ENCODE measurements at places on chromosomes 4 and X.

GRCh38 chr4:184217634-184218033 is at the start of gene ENPP6:
ENPP6 (minus strand) TSS chr4:184217873; CDS start chr4:184217819, 54 bp downstream.
- peaks cover 33% of the 10 kb centered on the region for H3K27me3 ChIP-seq
- H3K4me1 ChIP-seq = no peaks in the 10 kb centered on the region
- H3K36me3 ChIP-seq = no peaks in the 10 kb centered on the region
- no peak within 1 kb of the TSS for H3K27ac ChIP-seq

- peaks cover 4% of the 10 kb centered on the region for H3K36me3 ChIP-seq
- DNase-seq = peak; percentile 73
Observed at GRCh38 chr4:102684610-102685052, 76.1 kb downstream of the MANBA start.

GRCh38 chr4:174111422-174111821 is 172.0 kb downstream of the FBXO8 start:
- no peaks in the 10 kb centered on the region for H3K36me3 ChIP-seq
- no peak for DNase-seq
- no peak overlapping the region for H3K27ac ChIP-seq
- no peaks in the 10 kb centered on the region for H3K4me1 ChIP-seq
- H3K4me3 ChIP-seq = no peak overlapping the region

DNA sequence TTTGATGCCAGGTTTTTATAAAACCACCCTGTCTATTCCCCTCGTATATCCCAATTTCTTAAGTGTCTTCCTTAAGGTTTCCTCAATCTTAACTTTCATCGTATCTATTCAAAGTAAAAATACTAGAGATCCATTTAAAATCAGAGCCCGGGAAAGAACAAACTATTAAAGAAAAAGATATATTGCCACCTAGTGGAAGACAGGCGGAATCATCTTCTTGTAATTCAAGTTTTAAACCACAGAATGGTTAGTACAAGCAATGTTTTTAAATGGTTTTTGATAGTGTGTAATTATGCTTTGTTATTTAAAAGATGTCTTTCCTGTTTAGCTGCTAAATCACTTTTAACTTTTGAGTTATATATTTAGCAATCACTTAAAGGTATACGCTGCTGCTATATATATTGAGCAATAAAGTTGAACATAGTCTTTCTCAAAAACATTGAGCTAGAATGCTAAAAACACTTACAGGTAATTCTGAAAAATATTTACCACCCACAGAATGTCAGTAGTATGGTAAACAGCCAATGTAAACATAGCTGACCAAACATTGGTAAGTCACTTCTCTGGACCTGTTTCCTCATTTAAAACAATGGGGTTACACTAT is 18.2 kb downstream of the PRDM8 start:
- no peaks in the 10 kb centered on the region for H3K27me3 ChIP-seq
- H3K4me1 ChIP-seq = peaks cover 15% of the 10 kb centered on the region
- H3K36me3 ChIP-seq = peaks cover 6% of the 10 kb centered on the region
- H3K27ac ChIP-seq = no peak overlapping the region
- peak; percentile 39 for DNase-seq
- no peak overlapping the region for H3K4me3 ChIP-seq

DNA sequence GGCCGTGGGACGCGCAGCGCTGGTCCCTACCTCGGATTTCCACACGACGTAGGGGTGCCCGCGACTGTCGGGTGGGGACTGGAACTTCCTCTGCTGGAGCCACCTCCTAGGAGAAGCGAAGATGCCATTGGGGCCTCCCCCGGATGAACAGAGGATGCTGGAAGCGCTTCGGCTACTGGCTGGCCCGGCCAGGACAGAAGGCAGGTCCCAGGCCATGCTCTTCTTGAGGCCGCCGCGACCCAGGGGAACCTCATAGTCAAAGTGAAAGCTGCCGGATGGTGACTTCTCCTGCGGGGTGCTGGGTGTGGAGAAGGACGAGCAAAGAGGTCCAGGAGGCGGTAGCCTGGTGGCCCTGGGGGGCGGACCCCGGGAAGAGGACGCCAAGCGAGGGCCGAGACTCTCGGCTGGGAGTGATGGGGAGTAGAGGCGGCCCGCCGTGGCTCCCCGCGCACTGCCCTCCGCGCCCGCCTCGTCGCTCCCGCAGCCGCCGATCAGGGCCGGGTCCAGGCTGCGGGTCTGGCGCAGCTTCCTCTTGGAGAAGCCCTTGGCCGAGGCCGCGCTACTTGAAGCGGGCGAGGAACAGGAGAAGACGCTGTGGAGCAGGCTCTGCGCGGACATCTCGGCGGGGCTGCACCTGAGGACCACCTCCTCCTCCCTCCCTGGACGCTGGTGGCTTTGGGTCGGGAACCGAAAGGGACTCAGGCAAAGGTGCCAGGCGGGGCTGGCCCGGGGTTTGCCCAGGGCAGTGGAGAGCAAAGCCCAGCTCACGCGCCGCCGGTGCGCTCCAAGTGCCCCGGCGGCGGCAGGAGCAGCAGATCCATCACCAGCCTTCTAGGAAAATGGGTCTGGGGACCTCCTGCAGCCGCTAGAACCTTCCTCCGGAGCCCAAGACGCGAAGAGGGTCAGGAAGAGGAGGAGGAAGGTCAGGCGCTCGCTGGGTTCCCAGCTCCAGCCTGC is 1.2 kb downstream of the ARHGAP6 start:
- peaks cover 83% of the 10 kb centered on the region for H3K27me3 ChIP-seq
- H3K4me1 ChIP-seq = no peaks in the 10 kb centered on the region
- H3K36me3 ChIP-seq = peaks cover under 1% of the 10 kb centered on the region
- no peak overlapping the region for H3K27ac ChIP-seq
- no peak for DNase-seq
- peak overlapping the region; percentile 66 for H3K4me3 ChIP-seq

DNA sequence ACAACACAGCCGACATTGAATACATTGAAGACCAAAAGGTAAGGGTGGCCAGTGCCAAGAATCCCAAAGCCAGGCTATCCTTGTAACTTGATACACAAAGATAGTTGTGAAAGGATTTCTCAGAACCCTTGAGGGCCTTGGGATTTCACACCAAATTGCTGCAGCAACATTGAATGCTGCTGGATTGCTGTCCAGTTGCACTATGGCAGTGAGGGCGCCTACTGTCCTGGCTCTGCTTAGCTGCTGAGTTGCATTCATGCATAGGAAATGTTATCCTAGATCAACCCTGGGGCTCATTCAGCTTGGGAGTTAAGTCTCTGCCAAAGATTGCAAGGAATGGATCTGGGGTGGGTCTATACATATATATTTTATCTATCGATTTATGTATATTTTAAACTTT is 38.7 kb downstream of the LONRF3 start:
- DNase-seq = no peak
- H3K36me3 ChIP-seq = no peaks in the 10 kb centered on the region
- no peak overlapping the region for H3K4me3 ChIP-seq

DNA sequence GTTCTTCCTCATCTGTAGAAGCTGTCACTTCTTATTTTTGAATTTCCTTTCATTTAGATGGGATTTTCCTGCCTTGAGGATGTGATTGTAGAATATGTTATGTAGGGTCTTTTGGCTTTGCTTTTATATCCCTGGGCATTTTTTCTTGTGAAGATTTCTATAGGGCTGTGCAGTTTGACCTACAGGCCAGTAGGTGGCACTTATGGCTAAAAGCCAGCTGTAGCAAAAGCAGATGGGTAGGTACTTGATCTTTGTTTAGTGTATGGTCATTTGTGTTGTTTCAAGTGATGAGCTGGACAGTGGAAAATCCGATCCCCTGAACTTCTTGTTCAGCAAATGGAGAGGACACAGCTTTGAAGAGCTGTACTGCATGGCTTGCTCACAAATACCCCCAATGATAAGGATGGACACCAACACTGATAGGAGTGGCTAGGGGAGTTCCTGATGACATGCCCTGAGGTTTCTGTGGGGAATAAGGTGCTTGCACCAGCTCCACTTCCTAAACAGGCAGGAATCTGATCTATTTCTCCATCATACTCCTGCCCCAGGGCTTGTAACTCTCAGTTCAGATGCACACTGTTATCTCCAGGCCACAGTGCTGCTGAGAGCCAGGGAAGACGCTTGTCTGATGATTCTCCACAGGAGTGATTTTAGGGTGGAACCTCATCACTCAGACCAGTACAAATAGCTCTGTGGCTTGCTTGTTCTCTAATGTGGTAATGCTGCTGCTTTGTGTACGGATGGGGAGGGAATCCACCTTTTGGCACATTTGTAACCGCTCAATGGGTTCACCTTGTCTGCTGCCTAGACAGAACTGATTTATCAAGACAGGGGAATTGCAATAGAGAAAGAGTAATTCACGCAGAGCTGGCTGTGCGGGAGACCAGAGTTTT is 417.1 kb upstream of the MAGEB16 start:
- H3K36me3 ChIP-seq = no peaks in the 10 kb centered on the region
- no peak overlapping the region for H3K27ac ChIP-seq
- peak; percentile 56 for DNase-seq
- no peak overlapping the region for H3K4me3 ChIP-seq
- peaks cover 57% of the 10 kb centered on the region for H3K27me3 ChIP-seq

DNA sequence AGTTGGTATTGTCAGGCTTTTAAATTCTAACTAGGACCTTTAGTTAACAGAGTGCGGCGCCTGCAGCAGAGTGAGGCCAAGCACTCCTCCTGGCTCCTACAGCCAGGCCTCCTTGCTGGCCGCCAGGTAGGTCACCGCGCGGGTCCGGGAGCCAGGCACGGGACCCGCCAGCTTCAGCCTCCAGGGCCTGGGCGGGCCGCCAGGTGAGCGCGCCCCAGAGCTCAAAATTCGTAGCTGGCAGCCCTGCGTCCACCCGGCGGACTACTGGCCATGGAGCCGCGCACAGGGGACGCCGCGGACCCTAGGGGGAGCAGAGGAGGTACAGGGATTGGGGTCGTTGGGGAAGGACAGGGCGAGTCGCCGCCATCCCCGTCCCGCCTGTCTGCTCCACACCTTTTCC is at the start of gene MAGIX:
MAGIX (plus strand) TSS at position 139 of the 400 bp plus-strand sequence; CDS start at position 271, 132 bp downstream.
- H3K27ac ChIP-seq = peak within 1 kb of the TSS; percentile 61
- no peaks in the 10 kb centered on the region for H3K36me3 ChIP-seq
- DNase-seq = no peak
- peak within 1 kb of the TSS; percentile 68 for H3K4me3 ChIP-seq
- H3K27me3 ChIP-seq = no peaks in the 10 kb centered on the region

DNA sequence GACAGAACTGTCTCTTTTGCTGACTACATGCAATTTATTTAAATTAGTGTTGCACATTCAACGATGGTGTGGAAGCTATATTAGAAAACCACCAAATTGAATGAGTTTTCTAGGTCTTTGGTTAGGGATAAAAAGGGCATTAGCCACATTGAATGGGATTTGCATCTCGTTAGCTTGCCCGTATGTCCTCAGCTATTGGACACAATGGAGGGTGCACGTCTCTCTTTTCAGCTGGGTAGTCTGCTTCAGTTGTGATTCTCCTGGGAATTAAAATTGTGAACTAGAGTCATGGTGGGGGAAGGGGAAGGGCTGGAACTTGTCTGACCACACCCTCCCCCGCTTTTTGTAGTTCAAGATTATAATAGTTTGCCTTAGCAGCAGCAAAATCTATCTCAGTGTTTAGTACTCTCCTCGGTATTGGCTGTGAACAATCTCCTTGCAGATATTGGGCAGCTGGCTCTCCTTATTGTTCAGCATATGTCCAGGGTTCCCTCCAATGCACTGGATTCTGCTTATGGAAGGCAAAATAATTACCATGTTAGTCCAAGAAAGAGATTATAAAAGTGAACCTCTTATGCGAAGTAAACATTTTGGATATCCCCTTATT is 23.3 kb downstream of the TRIM2 start:
- H3K4me3 ChIP-seq = no peak overlapping the region
- H3K27me3 ChIP-seq = no peaks in the 10 kb centered on the region

DNA sequence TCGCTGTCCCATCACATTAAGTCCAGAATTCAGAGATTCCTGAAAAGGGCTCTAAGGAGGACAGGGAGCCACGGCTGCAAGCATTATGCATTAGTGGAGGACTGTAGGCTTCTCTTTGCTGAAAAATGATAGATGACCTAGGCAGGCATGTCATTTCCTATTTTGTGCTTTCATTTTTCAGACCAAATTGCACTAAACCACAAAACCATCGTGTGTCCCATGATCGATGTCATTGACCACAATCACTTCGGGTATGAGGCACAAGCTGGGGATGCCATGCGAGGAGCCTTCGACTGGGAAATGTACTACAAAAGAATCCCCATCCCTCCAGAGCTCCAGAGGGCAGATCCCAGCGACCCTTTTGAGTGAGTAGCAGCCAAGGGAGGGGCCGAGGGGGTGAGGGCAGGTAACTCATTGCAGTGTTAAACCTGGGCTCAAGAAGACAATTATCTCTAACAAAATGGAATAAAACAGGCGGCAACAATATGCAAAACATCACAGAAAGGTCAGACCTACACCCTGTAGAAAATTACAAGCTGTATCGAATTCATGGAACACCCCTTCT is 355.2 kb upstream of the GALNT7 start:
- H3K27me3 ChIP-seq = peaks cover 100% of the 10 kb centered on the region
- no peak overlapping the region for H3K4me3 ChIP-seq
- H3K36me3 ChIP-seq = no peaks in the 10 kb centered on the region
- no peak for DNase-seq
- H3K27ac ChIP-seq = no peak overlapping the region

GRCh38 chrX:3226087-3226486 is 120.4 kb downstream of the MXRA5 start:
- H3K4me1 ChIP-seq = no peaks in the 10 kb centered on the region
- H3K4me3 ChIP-seq = no peak overlapping the region
- peaks cover under 1% of the 10 kb centered on the region for H3K27me3 ChIP-seq

All from MCF 10A (cell line).